ENCODE measurements at places on chromosomes 7 and 10.

GRCh38 chr10:120172356-120172755 is 279.8 kb downstream of the SEC23IP start:
- no peak for DNase-seq

DNA sequence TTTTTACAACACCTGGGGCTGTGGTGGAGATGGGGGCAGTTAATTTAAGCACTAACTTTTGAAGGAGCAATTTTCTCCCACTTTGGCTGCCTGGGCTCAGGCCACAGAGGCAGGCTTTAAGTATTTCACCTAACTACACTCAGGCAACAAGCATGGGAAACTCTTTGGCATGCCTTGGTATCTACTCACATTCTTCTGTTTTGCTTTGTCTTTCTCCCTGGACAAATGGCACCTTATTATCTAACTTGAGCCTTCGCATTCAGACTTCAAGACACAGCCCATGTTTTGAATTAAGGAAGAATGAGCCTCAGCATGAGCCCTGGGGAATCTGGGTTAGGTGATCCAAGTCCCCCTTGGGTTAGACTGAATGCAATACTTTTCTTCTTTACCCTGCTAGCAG is 31.8 kb upstream of the BMPER start:
- DNase-seq = no peak

DNA sequence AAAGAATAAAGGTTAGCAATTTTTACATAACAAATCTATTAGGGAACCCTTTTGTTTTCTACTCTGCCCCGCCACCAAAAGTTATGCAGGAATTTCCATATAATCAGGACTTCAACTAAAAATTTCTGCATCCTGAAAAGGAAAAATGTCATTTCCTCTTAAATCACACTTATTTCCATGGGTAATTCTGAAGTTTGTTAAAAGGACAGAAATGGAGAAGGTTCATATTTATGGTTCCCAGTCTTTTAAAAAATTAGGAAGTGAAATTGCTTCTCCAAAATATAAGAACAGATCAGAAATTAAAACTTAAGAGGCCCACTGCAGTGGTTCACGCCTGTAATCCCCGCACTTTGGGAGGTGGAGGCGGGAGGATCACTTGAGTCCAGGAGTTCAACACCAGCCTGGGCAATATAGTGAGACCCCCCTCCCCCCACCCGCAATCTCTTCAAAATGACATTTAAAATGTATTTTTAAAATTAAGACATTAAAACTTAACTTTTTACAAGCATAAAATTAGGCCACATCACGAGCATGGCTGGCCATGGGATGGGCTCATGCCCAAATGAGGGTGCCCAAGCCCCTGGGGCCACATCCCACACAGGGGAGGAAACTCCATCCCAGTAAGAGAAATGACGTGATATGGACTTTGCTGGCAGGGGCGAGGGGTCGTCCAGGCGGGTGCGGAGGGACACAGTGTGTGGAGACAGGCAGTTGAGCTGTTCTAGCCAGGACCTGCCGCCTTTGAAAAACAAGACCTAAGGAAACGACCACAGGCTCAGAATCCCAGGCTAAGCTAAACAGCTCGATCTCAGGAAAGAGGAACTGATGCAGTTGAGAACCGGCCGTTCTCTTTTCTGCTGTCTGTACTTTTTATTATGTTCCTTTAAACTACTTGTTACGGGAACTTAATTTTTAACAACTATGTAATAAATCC is 51.3 kb upstream of the NFE2L3 start:
- DNase-seq = no peak

- no peak for DNase-seq
Measured at GRCh38 chr10:128793726-128794655, 667.8 kb upstream of the MKI67 start.

DNA sequence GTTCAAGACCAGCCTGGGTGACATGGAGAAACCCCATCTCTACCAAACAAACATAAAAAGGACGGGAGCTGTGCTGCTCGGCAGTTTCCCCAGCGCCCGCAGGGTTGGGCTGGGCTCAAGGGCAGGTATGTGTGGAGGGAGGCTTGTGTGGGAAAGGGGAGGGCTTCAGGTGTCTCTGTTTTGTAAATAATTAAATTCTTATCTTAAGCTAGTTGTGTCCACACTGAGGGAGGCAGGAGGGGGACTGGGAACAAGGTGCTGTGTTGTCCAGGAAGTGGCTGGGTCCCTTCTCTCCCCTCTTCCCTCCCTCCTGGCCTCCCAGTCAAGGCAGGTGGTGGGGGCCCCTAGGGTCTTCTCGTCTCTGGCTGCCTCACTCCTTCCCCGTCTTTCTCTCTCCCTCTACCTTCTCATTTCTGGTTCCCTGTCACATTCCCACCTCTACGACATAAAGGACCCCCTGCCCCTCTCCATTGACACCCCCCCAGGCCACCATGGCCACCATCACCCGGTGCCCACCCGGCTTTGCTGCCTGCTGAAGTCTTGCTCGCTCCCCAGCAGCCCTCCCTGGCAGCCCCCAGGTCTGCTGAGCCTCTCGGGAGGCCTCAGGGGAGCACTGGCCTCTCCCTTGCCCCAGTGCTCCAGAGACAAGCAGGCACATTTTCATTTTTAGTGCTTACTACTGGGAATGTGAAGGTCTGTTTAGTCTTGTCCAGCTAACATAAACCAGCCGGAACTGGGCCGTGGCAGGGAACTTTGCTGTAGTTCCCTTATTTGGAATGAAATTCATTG is 19.3 kb downstream of the NEURL1 start:
- no peak for DNase-seq

GRCh38 chr10:123428391-123428790 is 237.8 kb upstream of the GPR26 start:
- DNase-seq = no peak

DNA sequence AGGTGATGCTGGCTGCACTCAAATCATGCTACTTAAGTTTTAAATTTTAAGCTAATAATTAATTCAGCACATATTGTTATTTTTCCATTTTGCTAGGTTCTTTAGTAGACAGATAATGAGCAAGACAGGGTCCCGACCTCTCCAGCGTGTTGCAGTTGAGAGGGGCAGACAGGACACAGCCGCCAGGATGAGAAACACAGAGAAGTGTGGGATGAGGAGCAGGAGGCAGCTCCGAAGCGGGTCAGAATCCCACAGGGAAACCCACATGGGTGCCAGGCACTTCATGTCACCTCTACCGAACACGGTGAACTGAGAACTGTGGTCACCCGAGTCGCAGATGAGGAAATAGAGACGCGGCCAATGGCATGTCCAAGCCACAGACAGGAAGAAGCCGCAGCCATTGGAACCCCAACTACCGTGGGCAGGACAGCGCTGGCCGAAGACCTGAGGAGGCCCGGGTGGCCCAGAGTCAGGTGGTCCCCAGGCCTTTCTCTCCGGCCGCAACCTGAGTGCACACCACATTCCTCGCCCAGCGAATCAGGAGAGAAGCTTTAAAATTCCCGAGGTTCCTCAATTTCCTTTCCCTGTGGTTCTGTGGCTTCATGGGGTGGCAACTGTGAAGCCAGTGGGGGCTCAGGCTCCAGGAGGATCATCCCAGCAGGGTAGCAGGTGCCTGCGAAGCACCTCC is 213.0 kb downstream of the DNAJB6 start:
- peak; percentile 40 for DNase-seq

DNA sequence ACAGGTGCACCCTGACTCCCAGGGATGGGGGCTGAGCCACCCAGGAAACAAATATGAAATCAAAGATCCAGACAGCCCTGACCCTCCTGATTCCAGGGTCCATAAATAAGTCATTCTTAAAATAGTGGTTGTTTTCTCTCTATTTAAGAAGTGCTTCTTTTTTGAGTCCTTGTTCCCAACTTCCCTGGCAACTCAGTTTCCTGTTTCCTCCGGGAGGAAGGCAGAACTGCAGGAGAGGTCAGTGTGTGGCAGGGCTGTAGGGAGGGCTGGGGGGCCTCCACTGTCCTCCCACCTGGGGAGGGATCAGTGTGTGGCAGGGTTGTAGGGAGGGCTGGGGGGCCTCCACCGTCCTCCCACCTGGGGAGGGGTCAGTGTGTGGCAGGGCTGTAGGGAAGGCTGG is 88.7 kb upstream of the PDGFA start:
- DNase-seq = no peak

DNA sequence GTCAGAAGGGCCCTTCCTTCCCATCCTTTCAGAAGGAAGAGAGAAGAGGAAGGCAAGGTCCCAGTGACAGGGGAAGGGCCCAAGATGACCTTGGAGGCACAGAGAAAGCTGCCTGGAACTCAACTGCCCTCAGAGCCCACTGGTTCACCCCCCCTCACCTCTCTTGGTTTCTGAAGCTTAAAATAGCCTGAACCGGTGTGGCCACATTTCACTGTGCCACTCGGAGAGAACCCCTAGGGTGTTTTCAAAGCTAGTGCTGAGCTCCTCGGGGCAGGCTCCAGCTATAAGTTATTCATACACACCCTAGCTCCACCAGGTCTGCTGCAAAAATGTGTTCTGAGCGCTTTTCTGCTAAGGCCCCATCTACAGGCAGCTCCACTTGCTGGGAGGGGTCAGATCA is 60.9 kb upstream of the ADRB1 start:
- no peak for DNase-seq

DNA sequence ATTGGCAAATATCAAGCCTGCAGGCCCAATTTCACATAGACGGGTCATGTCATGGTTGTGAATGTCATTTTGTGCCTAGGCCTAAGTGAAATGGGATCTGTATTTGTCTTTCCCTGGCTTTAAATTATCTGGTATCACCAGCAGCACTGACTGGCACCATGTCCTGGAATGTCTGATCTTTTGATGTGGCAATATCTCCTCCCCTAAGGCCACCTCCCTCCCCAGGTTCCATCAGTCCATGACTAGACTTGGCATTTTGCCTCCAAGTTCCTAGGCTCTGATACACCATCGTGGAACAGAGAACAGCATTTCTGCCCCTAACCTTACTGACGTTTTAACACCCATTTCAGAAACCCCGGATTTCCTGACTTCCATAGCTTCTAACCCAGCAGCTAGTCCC is 513.9 kb downstream of the GALNT17 start:
- no peak for DNase-seq

DNA sequence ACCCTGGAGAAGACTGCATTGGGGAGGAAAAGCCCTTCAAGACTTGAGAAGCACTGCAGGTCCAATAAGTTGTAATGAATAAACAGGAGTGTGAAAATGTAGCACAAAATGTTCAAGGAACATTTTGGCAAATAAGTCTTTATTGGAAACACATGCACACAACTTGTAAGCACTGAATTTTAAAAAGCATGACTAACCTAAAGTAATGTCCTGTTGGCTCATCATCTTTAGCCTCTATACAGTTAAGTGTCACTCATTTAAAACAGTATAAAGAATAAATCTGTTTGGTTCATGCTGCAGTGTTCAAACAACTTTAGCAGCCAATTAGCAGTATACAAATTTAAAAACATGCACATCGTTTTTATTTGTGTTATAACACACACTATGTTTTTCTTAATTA is 108.6 kb downstream of the CDK6 start:
- no peak for DNase-seq

DNA sequence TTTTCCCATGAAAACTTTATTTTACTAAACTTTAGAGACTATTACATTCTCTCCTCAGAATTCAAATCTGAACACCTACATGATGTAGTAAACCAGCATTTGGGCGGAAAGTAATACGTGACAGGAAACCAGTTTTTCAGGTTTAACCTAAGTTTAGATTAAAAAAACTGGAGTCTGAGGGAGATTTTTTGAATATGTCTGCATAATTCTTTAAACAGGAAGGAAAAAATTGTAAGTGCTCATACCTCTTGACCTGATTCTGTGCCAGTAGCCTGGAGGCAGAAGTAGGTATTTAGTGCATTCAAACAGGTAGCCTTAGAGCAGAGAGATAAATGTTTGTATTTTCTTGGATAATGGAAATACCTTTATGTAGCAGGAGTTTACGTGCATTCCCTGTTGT is 224.3 kb downstream of the MDFIC start:
- DNase-seq = no peak

DNA sequence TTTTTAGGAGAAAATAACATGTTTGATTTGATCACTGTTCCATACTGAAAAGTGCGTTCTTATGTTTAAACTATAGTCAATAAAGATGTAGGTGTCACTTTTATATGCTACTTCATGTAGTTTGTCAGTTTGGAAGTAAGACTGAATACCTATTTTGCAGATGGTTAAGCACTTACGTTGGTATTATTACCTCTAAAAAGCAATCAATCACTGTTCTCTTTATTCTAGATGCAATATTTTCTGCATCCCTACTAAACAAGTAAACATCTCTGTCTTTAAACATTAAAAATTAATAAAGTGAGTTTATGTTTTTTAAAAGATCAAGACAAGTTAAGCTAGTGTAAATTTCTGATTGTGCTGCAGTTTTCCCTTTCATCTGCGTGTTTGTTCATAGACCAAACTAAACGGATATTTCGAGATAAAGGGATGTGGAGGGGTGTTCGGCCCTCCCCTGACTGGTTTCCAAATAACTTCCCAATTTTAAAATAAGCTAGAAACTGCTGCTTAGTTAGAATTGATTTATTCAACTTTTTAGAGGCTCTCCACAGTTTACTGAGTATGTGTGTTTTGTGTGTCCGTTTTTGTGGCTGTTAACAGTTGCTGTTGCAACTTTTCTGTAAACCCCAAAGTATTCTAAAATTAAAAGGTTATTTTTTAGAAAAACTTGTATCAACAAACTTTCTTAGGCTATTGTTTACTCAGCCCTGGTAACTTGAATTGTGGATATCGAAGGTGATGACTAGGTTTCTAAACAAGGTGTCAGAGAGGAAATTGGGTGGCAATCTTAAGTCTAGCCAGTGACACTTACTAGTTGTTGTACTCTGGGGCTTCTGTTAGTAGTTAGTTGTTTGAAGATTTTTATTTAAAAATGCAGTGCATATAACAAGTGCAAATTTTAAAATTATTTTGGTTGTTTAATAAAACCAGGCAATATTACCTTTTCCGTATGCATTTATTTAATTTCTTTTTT is 974 bp downstream of the KIF11 start:
- DNase-seq = no peak

- DNase-seq = peak; percentile 66
Measured at GRCh38 chr7:152759949-152760853, 649 bp downstream of the ACTR3B start.

- no peak for DNase-seq
Measured at GRCh38 chr7:24727154-24728120, 29.8 kb downstream of the GSDME start.

GRCh38 chr10:60916025-60916424 is 28.0 kb downstream of the RHOBTB1 start:
- no peak for DNase-seq

- no peak for DNase-seq
Measured at GRCh38 chr10:58189269-58189668, 78.4 kb downstream of the IPMK start.

DNA sequence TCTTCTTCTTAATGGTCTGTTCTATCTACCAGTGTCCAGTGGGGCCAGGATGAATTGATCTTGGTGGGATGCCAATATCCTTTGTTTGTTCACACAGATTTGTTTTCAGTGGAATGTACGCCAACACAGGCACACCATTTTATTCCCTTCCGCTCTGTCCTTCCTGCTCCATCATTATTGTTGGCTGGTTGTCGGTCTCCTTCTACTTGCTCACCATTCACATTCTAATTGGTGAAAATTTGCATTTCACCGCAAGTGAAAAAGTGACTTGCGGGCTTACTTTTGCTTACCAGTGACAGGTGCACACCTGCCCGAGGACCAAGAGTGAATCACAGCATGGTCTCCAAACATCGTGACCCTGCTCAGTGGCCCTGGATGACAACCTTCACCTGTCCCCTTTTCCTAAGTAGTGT is 148.3 kb downstream of the NOC3L start:
- no peak for DNase-seq
